ENCODE measurements at places on chromosomes 11 and 22.

- no peak for DNase-seq
Observed at GRCh38 chr11:42003801-42004200, 544.3 kb upstream of the LRRC4C start.

- peak; percentile 92 for DNase-seq
Observed at GRCh38 chr11:79414644-79415317, 26.0 kb downstream of the TENM4 start.

DNA sequence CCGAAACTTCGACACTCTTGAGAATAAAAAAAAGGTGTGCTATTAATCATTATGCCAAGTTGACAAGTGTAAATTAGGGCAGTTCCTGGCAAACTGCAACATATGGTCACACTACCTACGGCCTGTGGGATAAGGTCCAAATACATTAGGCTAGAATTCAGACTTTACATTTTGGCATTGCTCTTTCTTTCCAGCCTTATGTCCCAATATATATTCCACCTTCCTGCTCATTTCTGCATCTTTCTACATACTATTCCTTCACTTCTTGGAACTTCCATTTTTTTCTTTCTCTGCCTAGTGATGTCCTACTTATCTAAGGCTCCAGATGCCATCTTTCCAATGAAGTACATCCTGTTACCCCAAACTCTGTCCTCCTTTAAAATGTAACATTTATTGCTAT is 577.2 kb downstream of the LRRC4C start:
- no peak for DNase-seq

GRCh38 chr11:67053896-67054329 is 2.7 kb upstream of the RHOD start:
- peak; percentile 45 for DNase-seq

GRCh38 chr11:118306556-118306955 is 2.0 kb downstream of the CD3E start:
- no peak for DNase-seq

DNA sequence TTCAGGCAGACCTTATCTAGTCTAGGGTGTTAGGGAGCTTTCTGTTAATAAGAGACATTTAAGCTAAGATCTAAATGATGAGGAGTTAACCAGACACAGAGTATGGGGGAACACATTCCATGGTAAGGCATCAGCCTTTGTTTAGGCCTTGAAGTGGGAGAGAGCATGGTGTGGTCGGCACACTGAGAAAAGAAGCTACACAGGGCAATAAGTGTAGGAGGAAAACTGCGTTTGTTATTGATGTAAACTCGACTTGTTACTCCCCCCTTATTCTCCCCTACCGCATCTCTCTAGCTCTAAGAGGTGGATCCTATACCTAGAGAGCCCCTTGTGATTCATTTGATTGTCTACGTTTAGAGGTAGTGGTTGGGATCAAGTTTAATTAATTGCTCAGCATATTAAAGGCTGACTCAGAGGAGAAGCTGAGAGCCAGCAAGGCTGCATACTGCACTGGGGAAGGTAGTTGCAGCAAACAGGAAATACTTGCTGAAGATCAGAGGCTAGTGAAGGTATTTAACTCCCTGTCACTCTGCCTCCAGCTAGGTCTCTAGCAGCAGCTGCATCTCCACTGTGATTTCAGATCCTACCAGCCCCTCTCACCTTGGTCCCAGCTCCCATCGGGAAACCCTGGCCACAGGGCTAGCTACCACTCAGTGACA is 86.8 kb upstream of the TEAD1 start:
- DNase-seq, result peak; percentile 81

- peak; percentile 10 for DNase-seq
Observed at GRCh38 chr22:27990879-27991278, 71.8 kb upstream of the PITPNB start.

DNA sequence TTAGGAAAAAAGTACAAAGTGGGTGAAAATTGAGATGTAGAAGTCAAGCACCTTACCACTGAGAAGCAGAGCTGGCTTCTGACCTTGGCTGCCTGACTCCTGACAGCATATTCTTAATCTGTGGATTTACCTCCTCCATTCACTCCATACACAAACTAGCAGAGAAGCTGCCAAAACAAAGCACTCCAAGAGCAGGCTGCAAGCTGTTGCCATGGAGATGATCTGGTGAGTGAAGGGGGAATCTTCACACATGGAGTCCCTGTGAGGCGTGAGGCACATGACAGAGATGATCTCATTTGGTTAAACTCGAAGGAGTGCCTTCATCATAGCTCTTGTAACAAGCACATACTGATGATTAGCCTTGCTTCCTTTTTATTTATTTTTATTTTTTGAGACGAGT is 16.1 kb downstream of the COMMD9 start:
- no peak for DNase-seq

GRCh38 chr11:101705972-101706371 is 122.2 kb upstream of the TRPC6 start:
- DNase-seq, result no peak

DNA sequence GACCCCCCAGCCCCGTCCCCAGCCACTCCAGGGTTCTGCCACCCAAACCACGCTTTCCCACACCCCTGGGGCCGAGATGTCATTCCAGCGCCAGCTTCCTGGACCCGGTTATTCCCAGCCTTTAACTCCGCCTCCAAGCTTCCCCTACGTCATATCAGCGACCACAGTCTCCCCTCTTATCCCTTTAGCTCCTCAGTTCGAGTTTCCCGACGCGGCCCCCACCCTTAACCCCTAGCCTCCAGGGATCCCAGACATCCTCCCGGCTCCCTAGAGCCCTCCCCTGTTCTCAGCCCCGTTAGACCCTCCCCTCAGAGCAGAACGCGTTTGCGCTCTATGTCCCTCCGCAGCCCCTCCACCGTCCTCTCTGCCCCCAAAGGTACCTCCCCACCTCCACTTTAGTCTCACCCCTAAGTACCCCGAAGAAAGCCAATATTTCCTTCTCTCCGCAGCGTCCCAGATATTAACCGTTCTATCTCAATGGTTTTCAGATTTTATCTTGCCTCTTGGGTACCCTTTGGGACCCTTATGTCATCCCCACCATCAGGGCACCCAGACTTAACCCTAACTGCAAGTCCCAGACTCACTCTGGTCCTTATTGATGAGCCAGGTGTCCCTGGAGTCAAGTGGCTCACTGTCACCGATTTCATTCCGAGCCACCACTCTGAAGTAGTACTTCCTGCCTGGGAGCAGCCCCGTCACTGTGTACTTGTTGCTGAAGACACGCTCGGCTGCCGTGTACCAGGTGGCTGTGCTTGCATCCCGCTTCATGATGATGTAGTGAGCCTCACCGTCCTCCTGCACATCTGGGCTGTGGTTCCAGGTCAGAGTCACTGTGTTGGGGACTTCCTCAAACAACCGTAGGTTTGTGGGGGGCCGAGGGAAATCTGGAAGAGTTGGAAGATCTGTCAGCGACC is 8.0 kb downstream of the TMEM86A start:
- DNase-seq, result peak; percentile 63

- no peak for DNase-seq
Observed at GRCh38 chr22:50224071-50224470, 20.8 kb downstream of the TUBGCP6 start.

DNA sequence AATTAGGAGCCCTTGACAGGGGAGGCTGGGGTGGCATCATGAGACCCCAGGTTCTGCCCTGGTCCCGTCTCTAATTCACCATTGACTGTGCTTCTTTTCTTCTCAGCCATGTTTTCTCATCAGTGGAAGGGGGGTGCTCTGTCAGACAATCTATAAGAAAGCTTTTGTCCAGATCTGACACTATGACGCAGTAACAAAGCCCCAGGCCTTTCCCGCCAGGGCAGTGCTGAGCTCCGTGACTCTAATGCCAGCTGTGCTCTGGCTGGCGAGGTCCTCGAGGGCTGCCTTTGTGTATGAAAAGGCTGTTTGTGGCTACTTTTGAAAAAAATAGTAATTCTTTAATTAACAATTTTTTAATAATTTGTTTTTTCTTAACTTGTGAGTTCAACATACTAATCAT is 3.2 kb downstream of the CD6 start:
- no peak for DNase-seq

GRCh38 chr11:13000721-13001120 is 8.4 kb upstream of the RASSF10 start:
- no peak for DNase-seq

GRCh38 chr11:25755381-25755780 is 576.5 kb upstream of the ANO3 start:
- no peak for DNase-seq

GRCh38 chr11:108685419-108686130 is 20.7 kb downstream of the DDX10 start:
- peak; percentile 63 for DNase-seq

DNA sequence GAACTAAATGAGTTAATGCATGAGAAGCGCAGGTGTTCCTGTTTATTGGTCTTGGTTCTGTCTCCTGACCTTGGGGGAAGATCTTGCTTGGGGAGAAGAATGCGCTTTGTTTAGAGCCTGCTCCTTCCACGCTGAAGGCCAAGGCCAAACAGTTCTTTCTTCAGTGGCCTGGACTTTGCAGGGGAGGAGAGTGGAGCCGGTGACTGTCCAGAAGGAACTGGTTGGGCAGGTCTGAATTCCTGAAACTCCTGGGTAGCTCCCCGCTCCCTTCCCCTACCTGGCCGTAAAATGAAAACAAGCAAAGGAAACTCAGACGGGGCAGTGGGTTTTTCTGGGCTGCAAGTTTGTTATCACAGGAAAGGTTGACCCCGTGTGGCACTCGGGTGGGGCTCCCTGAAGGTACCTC is 3.6 kb downstream of the ARHGAP8 start:
- DNase-seq, result no peak

GRCh38 chr11:6129011-6129410 is 21.5 kb downstream of the OR56B4 start:
- no peak for DNase-seq

GRCh38 chr11:5204787-5205186 is 4.3 kb upstream of the OR51V1 start:
- peak; percentile 55 for DNase-seq

- DNase-seq, result no peak
Observed at GRCh38 chr22:45579306-45579705, 76.6 kb downstream of the FBLN1 start.

DNA sequence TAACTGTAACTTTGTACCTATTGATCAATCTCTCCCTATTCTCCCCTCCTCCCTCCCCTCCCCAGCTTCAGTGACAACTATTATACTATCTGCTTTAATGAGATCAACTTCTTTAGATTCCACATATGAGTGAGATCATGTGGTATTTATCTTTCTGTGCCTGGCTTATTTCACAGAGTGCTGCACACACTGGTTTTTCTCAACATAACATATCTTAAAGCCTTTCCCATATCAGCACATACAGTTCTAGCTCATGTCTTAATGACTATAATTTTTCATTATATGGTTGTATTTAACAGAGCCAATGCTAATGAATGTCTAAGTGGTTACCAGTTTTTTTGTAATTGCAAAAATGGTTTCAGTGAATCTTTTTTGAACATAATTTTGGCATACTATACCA is 340.3 kb upstream of the DDI1 start:
- DNase-seq, result no peak

- DNase-seq, result no peak
Observed at GRCh38 chr11:83681031-83681781, 395.0 kb upstream of the CCDC90B start.

- no peak for DNase-seq
Observed at GRCh38 chr11:14118072-14118471, 155.5 kb downstream of the SPON1 start.

All from fibroblast of skin of right biceps (primary cell).